ENCODE measurements at places on chromosomes 2 and 18.

DNA sequence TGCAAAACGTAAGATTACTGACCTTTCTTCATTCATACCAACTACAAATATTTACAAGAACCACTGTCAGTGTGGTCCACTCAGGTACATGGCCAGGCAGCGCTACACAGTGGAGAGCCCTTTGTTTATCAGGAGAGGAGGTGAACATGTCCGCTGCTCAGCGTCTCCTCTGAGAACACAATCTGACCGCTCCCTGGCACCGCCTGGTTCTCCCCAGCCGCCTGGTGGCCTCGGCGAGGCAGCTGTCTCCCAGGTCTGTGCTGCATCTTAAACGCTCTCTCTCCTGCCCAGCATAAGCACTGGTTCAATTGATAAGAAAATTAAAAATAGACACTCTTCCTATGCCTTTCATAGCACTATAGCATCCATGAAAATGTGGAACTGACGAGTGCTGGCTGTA is 146.8 kb upstream of the PXDN start:
- DNase-seq: no peak

- DNase-seq: no peak
Observed at GRCh38 chr2:101710036-101710435, 12.5 kb downstream of the MAP4K4 start.

- no peak for DNase-seq
Observed at GRCh38 chr2:105934467-105934866, 189.8 kb downstream of the NCK2 start.

DNA sequence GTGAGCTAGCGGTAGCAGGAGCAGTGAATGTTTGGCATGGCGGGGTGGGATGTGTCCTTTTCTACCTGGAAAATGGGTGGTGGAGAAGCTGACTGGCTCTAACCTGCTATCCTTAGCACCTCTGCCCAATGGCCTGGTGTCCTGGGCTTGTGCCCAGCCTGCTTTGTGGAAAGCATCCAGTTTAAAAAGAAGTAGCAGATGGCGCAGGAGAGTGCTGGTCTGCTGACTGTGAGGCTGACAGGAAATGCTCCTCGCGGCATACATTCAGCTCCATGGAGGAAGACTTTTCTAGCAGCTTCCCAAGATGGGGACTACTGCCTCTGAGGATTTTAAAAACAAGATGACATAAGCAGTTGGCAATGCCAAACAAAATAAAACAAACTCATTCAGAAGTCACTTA is 56.2 kb upstream of the LYPD6B start:
- DNase-seq: no peak

- DNase-seq: no peak
Observed at GRCh38 chr2:101788995-101789970, 91.8 kb downstream of the MAP4K4 start.

- no peak for DNase-seq
Observed at GRCh38 chr2:58604096-58604495, 363.0 kb upstream of the FANCL start.

GRCh38 chr2:37394796-37395555 is 50.5 kb downstream of the QPCT start:
- DNase-seq: no peak

DNA sequence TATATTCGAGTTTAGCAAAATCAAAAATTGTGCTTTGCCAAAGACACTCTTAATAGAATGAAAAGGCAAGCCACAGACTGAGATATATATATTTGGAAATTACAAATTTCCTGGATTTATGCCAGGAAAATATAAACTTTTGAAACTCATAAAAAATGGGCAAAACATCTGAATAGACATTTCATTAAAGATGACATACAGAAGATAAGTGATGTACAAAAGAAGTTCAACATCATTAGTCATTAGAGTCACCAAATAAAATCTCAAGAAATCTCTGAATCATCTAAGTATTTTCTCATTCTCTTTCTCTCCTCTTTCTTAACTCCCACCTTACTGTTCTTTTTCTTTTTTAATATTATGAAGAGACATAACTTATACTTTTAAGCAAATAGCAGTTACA is 921.1 kb downstream of the DSC3 start:
- DNase-seq: no peak

DNA sequence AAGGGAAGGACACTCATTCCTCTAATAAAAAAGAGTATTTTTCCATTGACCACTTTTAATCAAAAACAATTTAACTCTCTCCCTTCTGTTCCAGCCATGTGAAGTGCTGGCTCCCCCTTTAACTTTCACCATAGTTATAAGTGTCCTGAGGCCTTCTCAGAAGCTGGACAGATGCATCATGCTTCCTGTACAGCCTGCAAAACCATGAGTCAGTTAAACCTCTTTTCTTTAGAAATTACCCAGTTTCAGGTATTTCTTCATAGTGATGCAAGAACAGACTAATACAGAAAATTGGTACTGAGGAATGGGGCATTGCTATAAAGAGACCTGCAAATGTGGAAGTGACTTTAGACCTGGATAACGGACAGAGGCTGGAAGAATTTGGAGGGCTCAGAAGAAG is 643.6 kb upstream of the DDX18 start:
- DNase-seq: no peak

GRCh38 chr2:70460333-70460732 is 93.3 kb downstream of the TGFA start:
- DNase-seq: no peak

DNA sequence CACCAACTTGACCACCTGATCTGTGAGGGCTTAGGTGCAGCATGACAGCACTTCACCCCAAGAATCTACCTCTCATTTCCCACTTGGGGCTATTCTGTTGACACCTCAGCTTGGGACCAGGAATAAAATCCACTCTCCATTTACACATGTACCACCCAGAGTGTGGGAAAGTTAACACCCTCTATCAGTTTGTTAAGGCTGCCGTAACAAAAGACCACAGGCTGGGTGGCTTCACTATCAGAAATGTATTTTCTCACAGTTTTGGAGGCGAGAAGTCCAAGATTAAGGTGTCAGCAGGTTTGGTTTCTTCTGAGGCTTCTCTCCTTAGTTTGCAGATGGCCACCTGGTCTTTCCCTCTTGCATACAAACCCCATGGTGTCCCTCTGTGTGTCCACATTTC is 277.7 kb upstream of the ERBB4 start:
- DNase-seq: no peak

DNA sequence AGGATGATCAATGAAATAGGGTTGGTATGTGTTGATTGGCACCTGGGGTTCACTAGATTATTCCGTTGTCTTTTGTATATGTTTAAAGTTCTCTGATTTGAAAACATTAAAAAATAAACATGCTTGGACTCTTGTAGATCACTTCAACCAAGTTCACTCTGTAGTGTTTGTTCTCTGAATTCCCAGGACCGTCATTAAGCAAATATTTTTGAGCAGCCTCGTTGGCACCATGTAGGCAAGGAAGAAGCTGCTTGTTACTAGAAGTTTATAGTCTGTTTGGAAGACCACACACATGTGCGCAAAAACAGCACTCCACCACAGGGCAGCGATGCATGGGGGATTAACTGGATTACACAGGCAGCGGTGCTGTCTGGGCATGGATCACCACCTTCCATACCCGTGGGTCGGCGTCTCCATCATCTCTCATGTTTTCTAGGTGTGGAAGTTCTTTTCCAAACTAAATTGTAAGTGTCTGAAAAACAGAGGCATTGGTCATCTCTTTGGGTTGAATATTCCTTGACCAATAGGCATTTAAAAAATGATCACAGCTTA is 212.2 kb downstream of the FHOD3 start:
- DNase-seq: no peak

GRCh38 chr2:62266433-62267038 is 70.6 kb downstream of the B3GNT2 start:
- DNase-seq: no peak

- no peak for DNase-seq
Observed at GRCh38 chr2:69958480-69958879, 3.0 kb downstream of the ASPRV1 start.

- DNase-seq: no peak
Observed at GRCh38 chr2:43070676-43071502, 155.5 kb downstream of the ZFP36L2 start.

DNA sequence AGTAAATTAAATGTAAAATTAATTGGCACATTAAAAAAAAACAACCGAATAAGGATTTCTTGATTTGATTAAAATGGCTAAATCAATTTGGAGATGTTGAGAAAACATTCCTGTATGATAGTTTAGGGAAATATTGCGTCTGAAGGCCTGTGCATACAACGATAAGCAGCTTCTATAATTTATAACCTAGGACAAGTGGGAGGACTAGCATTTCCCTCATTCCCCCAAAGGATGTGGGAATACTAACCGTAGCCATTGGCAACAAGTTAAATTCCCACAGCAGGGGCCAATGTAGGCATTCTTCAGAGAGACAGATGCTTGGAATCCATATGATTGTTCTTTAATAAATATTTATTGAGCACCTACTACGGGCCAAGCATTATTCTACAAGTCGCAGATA is 134.5 kb downstream of the NYAP2 start:
- DNase-seq: no peak

DNA sequence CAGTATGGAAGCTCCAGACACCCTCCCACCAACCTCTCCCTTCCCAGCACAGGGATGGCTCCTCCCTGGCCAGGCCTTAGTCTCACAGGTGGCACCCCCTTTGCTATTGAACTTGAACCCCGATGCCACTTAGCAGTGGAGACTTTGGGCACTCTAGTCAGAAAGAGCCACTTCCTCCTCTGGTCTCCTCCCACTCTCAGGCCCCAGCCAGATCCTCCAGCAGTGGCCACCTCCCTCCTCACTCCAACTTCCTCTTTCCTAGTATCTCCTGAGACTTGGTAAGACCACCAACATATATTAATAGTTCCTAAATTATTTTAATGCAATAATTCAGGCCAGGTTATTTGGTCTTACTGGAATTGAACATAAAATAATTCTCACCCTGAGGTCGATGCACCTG is 437.2 kb upstream of the ID2 start:
- no peak for DNase-seq

DNA sequence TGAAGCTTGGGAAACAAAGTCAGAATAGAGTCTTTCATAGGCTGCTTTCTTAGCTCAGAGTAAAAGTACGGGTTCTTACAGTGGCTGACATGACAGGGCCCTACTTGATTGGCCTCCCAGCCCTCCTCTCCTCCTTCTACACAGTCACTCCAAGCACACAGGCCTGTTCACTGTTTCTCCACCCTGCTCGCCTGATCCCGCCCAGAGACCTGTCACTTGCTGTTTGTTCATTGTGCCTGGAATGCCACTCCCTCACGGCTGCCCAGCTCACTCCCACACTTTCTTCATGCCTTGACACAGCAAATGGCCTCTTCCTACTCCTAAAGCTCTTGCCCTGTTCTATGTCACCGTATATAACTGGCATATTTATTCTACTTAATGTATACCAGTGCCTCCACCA is 104.8 kb downstream of the MAP4K4 start:
- DNase-seq: no peak

GRCh38 chr2:44578471-44579093 is 216.8 kb downstream of the CAMKMT start:
- DNase-seq: no peak

DNA sequence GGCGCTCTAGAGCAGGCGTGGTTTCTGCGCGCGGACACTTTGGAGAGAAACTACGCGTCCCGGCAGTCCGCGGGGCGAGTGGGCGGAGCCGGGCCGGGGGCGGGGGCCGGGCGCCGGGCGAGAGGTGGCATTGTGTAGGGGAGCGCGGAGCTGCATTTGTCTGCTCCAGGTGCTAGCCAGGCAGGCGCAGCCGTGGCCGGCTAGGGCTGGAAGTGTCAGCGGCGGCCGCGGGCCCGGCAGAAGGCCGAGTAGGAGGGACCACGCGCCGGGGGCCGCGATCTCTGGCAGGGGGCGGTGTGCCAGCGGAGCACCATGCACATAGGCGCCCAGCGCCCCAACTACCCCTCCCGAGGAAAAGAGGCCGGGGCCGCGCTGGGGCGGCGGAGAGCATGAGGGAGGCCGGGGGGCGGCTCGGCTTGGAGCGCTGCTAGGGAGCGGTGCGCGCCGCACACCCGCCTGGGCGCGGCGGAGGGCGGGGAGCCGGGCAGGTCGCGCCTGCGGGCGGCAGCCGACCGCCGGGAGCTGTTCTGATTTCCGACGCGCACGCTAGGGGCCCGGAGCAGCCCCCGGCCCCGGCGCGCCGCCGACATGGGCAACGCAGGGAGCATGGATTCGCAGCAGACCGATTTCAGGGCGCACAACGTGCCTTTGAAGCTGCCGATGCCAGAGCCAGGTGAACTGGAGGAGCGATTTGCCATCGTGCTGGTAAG is at the start of gene FMNL2:
Gene FMNL2, plus strand, starts transcription at position 159 of the 710 bp plus-strand sequence.
- DNase-seq: no peak

- no peak for DNase-seq
Observed at GRCh38 chr18:63236921-63237846, 82.4 kb downstream of the BCL2 start.

DNA sequence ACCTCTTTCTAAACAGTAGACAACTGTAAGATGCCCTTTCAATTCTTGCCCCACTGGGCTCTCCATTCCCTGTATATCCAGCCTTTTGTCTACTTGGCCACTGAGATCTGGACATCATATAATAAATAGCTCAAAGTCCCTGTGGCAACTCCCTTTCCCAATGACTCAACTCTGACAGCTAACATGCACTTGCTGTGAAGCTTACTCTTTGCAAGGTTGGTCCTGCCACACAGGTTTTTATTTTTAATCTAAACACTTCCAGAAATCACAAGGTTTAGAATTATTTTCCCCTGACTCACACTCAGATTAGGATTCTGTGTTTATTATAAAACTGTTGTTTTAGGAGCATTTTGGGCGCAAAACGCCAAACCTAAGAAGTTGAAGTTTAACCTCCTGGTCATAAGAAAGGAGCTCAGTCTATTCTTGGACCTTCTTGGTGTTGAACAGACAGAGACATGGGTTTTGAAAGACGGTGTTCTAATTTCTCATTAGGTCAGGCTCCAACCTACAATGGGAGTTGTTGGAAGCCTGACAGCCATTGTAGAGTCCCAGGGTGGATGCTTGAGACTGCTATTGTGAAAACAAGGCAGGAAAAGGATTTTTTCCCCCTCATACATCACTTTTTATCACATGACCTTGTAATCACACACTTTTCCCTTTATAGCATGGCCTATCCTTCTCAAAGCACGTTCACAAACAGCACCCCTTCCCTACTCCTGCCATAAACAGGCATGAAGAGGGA is 124.7 kb upstream of the SERPINE2 start:
- no peak for DNase-seq

DNA sequence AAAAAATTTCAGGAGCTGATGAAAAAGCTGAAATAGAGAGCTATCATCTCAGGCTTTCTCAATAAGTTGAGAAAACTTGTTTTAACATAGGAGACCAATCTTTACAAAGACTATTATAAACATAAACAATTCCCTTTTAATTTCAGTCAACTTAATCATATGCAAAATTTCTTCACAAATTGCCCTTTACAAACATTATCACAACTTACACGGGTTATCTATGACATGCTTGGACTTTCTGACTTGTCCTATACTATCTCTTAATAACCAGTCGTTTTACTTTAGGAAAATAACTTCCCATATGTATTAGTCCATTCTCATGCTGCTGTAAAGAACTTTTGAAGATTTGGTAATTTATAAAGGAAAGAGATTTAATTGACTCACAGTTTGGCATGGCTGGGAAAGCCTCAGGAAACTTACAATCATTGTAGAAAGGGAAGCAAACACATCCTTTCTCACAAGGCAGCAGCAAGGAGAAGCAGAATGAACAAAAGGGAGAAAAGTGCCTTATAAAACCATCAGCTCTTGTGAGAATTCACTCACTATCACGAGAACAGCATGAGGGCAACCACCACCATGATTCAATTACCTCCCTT is 1583.7 kb upstream of the CELF4 start:
- DNase-seq: no peak

GRCh38 chr18:23784832-23785245 is 95.6 kb downstream of the LAMA3 start:
- no peak for DNase-seq

Measured in stimulated activated CD8-positive, alpha-beta memory T cell treated with anti-CD3 and anti-CD28 coated beads, Interleukin-12 subunit alpha, Interleukin-12 subunit beta, amount 100 ng/mL, for 4 hours (primary cell).